ENCODE measurements at places on chromosomes 5 and 9.
A peak's percentile ranks its signal among the peaks of the same experiment; 100 is the strongest.

DNA sequence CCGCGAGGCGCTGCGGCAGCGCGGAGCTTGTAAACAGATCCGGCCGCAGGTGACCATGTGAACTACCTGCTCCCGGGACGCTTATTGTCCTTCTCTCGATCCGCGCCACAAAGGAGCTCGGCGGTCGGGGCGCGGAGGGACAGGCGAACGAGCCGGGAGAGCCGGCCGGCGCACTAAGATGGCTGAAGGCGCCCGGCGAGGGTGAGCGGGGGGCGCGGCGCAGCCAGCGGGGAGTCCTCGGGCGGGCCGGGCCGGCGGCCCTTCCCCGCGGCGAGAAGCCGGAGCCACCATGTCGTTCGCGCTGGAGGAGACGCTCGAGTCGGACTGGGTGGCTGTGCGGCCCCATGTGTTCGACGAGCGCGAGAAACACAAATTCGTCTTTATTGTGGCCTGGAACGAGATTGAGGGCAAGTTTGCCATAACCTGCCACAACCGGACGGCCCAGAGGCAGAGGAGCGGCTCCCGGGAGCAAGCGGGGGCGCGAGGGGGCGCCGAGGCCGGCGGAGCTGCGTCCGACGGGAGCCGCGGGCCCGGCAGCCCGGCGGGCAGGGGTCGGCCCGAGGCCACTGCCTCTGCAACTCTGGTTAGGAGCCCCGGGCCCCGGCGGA lies 535 bp downstream of the JMY start:
- DNase-seq: no peak

DNA sequence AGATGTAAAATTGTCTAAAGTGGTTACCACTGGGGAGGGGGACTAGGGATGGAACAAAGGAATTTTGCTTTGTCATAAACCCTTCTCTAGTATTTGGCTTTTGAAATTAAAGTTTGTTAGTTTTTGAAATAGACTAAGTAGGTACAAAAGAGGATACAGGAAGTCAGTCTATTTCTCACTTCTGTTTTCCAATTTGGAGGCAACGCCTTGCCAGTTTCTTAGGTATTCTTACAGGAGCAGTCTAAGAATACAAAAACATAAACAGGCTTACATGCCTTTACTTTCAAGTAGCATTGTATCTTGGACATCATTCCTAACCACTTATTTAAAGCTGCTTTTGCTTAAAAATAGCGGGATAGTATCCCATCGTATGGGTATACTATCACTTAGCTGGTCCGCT lies 34.4 kb downstream of the ALG2 start:
- no peak for DNase-seq

- no peak for DNase-seq
Observed at GRCh38 chr9:129501771-129502319, 119.1 kb downstream of the C9orf50 start.

DNA sequence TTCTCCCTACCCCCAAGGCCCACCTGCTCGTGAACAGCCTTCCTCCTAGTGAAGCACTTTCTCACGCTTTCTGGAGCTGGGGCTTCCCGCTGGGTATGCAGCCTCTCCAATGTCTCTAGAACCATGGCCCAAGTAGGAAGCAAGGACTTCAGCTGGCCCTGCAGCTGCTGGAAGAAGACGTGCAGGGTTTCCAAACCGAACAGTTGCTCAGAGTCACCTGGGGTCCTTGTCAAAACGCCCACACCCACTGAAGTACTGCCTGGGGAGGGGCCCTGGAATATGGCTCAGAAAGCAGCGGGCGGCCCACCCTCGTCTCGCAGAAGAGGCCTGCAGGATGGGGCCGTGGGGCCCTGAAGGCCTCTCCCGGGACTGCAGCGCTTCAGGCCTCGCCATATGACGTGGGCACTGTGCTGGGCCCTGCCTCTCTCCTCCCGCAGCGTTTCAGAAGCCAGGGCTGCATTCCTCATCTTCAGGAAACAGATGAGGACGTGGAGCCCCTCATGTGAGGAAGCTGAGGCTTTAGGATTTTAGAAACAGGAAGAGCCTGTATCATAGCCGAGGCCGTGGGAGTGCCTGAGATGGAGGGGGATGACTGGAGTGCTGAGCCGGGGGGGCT lies 116.0 kb upstream of the LMX1B start:
- no peak for DNase-seq

DNA sequence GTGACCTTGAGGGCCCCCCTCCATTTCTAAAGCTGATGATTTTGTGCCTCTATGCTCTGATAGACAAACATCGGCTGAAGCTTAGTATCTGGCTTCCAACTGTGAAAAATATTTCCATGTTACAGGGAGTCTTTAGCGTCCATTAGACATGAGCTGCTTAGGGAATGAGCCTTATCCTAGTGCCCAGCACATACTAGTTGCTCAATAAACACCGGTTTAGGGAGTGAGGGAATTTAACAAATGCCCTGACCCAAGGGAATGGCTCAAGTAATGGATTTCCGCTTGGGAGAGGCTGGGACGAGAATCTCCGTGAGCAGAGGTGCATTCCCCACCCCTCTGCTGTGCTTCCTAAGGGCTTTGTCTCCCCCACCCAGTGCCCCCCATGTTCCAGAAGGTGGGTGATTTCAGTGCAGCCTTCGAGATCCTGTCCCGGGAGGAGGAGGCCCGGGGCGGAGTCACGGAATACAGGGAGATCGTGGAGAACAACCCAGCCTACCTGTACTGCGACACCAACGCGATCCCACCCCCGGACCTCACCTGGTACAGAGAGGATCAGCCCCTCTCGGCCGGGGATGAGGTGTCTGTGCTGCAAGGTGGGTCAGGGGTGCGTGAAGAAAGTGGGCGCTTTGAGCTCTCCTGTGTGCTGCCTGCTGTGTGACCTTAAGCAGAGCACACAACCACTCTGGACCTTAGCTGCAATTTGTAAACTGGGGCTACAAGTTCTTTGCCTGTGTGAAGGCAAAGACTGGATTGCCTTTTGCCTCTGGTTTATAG lies 65.7 kb upstream of the ASS1 start:
- no peak for DNase-seq

GRCh38 chr9:134393582-134394280 lies 67.5 kb downstream of the RXRA start:
- no peak for DNase-seq

GRCh38 chr5:132214491-132214890 lies 13.2 kb downstream of the P4HA2 start:
- no peak for DNase-seq

- DNase-seq: no peak
Observed at GRCh38 chr5:140153905-140154304, 21.1 kb upstream of the CYSTM1 start.

DNA sequence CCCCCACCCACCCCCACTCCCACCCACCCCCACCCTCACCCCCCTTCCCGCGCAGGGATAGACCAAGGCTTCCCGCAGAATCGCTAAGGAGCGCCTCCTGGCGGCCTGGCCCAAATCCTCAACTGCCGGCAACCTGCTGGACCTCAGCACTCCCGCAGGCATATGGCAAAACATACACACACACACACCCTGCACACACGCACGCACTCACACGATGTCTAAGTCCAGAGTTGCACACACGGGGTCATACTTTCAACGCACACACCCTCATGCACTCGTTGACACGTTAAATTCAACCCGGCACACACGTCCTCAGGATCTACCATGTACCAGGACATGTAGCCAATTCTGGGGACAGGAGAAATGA lies 1.7 kb downstream of the CPLX2 start:
- DNase-seq: no peak

DNA sequence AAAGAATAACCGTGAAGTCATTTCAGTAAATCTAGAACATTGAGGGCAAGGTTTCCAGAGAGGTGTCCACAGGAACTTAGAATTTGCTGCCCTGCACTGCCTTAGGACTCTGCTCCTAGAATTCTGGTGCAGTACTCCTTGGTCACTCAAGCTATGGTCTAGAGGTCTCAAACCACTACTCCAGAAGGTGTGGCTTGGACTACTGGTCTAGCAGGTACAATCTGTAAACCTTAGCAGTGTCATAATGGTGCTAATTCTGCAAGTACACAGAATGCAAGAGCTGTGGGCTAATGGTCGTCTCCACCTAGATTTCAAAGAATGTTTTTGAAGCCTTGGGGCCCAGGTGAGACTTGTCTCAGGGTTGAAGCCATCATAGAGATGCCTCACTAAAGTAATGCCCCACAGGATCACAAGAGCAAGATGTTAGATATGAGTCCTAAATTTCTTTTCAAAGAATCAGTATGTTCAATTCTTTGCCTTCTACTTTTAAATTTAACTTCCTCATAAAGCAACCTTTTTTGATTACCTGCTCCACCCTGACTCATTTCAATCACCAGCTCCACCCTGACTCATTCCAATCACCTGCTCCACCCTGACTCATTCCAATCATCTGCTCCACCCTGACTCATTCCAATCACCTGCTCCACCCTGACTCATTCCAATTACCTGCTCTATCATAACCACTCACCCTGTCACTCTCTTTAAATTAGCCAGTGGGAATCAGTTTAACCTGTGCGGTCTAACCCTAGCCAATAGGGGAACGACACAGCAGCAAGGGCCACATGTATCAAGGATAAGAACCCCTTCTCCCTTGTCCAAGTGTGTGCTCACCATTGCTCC lies 1111.8 kb upstream of the ACO1 start:
- DNase-seq: no peak

DNA sequence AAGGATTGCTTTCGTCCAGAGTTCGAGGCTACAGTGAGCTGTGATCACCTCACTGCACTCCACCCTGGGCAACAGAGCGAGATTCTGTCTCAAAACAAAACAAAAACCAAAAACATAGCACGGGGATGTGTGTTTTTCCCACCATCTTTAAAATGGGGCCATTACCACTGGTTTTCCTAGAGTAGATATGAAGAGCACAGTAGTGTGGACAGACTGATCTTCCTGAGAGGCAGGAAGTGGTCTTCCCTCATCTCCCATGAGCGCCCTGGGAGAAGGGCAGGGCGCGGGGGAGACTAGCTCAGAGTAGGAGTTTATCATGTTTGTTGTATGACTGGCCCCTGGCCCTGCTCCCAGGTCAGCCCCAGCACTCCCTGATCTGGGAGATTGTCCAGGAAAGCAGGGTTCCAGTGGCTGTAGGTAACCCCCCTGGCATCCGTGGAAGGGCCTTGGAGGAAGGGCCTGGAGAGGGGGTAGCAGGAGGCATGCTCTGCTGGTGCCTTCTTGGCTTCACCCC lies 2.3 kb downstream of the SUSD3 start:
- DNase-seq: no peak

- DNase-seq: no peak
Observed at GRCh38 chr5:144958002-144958401, 787.3 kb downstream of the KCTD16 start.

- DNase-seq: no peak
Observed at GRCh38 chr5:131654776-131655175, 19.7 kb upstream of the RAPGEF6 start.

GRCh38 chr9:84867186-84867585 lies 197.7 kb downstream of the NTRK2 start:
- DNase-seq: no peak

GRCh38 chr5:39599721-39600431 lies 175.1 kb upstream of the DAB2 start:
- no peak for DNase-seq

GRCh38 chr5:164370841-164371240 lies 865.4 kb downstream of the MAT2B start:
- DNase-seq: no peak

GRCh38 chr5:128082551-128083032 lies 974 bp upstream of the SLC12A2 start:
- no peak for DNase-seq

DNA sequence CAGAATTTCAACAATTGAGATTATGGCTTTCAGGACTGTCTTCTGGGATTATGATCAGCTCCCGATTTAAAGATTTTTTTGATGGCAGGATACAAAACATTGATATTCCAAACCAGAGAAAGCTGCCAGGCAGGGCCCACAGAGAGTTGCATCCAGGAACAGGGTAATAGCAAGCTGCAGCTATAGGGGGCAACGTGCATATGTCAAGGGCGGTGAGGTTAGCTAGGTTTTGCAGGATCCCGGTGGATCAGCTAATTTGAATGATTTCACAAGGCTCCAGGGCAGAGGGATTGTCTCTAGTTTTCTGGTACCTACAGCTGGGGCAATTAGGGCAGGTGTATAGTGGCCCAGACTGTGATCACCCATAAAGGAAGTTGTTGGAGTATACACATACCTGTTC lies 339.4 kb downstream of the CHSY3 start:
- DNase-seq: no peak

GRCh38 chr9:111926421-111926875 lies 29.8 kb downstream of the UGCG start:
- peak; percentile 29 for DNase-seq

DNA sequence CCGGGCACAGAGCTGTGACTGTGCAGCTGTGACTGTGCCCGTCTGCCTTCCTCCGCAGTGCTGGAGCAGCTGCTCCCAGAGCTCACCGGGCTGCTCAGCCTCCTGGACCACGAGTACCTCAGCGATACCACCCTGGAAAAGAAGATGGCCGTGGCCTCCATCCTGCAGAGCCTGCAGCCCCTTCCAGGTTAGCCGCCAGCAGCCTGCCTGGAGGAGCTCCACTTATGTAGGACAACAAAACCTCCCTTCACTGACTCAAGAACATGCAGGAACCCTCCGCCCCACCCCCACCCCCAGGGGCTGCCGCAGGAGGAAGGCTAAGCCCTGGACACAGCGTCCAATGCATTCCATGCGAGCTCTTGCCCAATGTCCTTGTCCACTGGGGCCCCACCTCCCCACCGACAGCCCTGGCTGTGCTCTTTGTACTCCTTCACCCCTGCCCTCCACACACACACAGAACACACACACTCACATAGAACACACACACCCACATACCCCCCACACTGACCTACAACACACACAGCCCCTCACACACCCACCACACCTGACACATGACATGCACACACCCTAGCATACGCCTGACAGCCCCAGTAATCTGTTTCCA lies 27.9 kb downstream of the AFAP1L1 start:
- DNase-seq: no peak

GRCh38 chr5:73170522-73170921 lies 2.5 kb upstream of the TMEM174 start:
- DNase-seq: no peak

GRCh38 chr5:179585941-179586401 lies 35.6 kb downstream of the RUFY1 start:
- no peak for DNase-seq

DNA sequence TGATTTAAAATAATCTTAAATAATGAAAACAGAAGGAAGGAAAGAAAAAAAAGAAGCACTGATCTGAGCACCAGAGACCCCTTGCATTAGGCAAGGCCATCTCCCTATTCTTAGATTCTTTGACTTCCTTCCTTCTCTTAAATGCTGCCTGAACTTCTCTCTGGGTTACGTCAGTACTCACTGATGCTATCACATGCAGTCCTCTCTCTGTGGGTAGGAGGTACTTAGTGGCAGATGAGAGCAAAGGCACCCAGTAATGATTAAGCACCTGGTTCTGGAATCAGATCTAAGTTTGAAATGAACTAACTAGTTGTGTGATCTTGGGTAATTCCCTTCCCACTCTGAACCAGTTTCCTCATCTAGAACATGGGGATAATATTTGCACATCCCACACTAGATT lies 110.3 kb upstream of the TBC1D2 start:
- DNase-seq: no peak

DNA sequence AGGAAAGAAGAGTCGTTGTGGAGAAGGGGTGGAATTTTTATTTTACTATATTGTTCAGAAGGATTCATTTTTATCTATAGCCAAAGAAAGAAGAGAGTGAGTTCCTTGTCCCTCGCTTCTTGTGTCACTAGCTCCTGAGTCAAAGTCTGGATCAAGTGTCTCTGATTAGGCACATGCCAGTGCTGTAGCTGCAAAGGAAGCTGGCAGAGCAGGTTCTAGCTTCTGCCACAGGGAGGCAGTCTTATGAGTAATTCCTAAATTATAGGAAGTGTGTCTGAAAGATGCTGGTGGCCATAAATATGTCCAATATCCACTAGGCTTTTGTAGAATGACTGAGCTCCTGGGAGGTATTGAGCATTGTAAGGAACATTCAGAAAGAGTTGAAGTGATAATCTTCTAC lies 84.7 kb downstream of the DOCK2 start:
- DNase-seq: no peak
